Fibroblast of the conjunctiva (primary cell): ENCODE measurements at places on chromosomes 2 and 18.
A peak's percentile ranks its signal among the peaks of the same experiment; 100 is the strongest.

DNA sequence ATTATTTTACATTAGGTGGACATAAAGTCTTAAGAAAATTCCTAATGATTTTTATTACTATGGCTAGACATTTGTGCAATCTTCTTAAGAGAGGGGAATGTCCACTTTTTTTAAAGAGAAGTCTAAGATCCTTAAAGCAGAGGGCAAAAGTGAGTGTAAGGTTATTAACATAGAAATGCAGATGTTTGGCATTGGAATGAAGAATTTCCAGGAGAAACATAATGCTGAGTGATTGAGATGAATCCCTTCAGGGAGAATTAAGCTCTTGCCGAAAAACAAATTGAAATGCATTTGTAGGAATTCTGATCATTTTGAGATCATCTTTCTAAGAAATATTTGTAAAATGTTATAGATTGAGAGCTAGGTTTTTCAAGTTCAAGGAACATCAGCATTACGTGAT lies 15.0 kb downstream of the FAM124B start:
- no peak for DNase-seq

DNA sequence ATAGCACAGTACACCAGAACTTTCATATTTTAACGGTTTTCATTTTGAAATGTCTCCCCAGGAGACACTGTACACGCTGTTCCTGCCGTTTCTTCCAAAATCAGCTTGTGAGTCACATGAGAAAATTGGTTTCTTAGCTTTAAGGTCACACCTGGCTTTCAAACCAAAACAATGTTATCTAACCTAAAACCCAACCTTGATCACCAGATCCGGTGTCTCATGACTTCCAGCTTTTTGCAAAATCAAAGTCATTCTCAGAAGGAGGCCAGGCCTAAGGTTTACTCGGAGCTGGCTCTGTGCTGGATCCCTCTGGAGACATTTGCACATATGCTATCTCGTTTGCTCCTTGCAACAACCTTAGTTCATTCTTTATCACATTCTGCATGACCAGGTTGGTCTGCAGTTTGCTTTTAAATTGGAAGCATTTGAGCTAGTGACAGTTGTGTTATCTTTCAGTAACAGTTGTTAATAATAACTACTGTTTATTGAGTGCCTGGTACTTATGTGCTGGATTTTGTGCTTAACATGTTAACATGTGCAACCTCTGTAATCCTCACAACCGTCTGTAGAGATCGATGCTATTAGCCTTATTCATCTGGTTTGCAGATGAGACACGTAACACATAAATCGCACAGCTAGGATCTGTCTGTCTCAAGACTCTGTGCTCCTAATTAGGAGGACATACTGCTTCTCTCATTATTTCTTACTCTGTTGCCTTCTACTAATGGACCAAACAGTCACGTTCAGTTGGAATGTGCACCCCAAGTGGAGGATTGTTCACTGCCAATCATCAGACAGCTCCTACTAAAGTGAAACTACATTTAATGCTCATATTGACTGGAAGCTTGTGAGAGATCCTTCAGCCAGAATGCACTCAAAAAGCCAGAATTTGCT lies 105.5 kb downstream of the RNF144A start:
- no peak for DNase-seq

DNA sequence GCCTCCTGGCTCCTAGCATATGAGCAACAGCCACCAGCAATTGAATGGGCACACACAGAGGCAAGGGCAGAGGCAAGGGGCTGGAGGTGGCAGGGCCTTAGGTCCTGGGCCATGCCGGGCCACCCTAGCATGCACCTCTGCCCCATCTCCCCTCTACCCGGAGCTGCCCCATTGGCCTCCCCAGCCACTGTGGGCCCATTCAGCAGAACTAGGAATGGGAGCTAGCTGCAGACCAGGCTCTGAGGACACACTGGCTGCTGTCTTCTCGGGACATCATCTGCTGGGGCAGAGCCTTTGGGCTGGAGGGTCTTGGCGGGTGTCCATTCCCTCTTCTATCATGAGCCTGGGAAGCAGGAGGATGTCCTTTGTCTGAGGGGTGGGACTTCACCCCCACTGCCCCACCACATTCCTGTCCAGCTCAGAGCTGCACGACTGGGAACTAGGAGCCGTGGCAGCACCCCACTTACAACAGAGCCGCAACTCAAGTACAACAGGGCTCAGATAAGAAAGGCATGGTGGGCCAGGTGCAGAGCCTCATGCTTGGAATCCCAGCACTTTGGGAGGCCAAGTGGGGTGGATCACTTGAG lies 800 bp downstream of the VIL1 start:
- no peak for DNase-seq

DNA sequence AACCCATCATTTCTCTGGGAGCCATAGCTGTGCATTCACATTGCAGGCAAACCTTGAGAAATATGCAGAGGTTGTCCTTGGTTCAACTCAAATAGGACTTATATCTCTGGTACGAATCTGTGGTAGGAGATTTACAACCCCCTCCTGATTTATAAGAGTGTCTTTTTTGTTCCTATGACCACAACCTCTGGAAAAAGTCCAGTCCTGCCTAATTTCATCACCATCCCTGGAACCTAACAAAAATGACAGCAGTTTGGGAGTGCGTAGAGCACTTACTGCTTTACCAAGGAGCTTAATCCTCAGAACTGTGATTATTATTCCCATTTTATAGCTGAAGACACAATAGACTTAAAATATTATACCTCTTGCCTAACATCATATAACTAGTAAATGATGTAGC lies 66.5 kb downstream of the VWC2L start:
- no peak for DNase-seq

GRCh38 chr18:74152270-74152669 lies 3.9 kb downstream of the TIMM21 start:
- DNase-seq = no peak

DNA sequence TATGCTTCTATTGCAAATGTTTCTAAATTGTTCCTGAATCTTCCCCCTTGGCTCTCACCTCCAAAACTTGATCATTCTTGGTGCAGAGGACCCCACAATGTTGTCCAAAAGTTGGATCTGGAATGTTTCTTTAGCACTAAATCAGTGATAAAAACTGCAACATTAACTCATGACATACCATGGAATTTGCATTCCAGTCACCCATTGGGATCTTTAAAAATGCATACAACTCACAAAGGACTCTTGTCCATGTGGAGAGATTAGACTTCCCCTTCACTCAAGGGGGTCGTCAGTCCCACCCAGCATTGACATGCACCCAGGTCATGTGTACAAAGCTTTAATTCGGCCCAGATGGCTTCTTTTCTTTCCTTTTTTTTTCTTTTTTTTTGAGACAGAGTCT lies 169.3 kb downstream of the SETBP1 start:
- no peak for DNase-seq

- DNase-seq = no peak
Measured at GRCh38 chr2:53268086-53268485, 499.5 kb upstream of the CHAC2 start.

DNA sequence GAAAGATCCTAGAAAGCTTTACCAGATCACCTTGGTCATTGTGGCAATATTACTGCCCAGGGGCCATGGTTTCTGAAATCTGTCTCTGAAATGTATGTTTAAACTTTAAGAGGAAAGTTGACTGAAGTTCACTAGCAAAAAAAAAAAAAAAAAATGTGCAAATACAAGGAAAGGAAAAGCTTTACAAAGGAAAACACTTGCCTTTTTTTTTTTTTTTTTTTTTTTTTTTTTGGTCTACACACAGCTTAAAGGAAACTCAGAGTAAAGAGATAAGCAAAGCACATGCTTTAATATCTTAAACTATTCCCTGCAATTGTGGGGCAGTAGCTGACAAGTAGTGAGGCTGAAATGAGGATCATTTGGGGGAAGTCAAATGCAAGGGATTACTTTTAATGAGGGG lies 174.2 kb upstream of the EPAS1 start:
- DNase-seq = no peak

DNA sequence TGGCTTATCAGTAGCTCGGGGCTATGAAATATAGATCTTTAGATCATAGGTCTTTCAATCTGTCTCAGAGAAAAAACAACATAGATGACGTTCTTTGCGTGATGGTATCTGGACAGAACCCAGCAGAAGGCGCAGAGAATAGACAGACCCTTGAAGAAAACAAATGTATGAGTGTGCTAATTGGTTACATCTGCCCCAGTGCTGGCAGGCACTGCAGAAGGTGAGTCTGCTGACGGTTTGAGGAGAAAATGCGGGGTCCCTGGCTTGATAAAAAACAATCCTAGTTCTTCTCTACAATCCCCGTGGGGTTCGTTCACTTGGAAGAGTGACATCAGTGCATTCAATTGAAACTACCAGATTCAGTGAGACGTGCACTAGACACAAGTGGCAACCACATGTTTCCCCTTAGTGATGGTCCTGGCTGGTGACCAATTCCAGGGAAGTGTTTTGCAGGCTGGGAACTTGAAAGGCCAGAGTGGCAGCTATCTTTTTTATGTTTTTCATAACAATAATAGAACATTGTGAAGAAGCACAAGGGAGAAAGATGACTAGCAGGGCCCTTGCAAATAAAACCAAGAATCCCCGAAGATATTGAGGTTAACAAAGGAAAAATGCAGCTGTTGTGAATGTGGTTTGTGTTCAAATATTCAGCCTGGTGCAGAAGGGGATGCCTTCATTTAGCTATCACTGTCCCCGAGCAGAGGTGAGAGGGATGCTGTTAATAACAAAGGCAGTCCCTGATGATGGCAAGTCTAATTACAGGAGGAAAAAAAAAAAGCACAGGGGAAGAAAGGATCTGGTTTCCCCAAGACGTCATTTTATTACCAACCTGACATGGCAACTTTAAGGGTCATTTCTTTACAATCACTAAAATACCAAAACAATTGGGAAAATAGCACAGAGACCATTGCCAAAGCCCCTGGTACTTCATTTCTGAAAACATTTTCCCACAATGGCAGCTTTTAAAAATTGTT lies 337.6 kb upstream of the FIGN start:
- no peak for DNase-seq

DNA sequence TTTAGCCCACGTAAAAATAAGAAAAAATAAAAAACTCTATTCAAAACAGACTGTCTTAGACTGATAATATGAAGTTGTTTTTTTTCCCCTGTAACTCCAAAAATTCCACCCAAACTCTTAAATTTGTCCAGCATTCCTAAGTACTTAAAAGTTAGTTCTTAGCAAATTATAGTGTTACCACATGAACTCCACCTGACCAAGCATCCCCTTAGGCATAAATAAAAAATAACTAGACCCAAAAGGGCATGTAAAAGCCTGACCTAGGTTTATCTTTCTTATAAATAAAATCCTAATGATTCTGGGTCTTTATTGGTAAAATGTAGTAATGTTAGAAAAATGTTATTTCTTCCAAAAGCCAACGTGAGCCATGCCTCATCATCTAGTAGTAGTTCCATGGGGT lies 54.3 kb downstream of the TTC21B start:
- no peak for DNase-seq

- no peak for DNase-seq
Measured at GRCh38 chr2:122156176-122156890, 400.9 kb downstream of the TSN start.

DNA sequence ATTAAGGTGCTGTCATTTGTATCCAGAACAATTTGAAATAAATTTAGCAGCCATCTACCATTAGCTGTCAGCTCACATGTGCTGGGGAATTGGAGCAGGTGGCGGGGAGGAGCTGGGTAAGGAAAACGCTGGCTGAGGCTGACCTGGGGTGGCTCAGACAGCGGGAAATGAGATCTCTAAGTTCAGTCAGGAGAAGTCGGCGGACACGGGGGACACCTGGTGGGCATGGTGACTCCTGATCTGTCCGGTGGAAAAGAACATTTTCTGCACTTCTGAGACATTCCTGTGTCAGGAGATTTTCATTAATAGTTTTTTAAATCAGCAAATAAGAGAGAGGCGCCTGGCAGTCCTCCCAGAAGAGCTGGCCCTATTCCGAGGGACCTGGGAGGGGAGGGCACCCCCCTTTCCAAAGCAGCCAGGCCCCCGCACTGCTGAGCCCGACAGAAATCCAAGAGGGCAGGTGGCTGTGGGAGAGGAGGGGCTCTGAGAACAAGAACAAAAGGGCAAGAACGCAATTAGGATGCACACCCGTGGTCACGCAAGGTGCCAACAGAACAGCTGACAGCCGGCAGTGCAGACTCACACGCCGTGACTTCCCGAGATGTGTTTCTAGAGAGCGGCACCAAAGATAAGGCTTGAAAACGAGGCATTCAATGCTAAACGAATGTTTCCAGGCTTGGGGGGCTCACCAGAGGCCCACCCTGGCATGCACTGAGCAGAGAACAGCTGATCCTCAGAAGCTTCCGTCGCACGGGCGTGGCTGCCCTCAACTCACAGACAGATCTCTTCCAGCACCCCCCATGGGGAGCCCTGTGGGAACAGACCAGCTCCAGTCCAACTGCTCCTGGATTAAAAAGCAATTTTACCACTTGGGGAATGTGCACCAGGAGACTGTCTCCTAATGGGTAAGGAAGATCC lies 26.4 kb downstream of the SLC66A2 start:
- no peak for DNase-seq

GRCh38 chr2:20049637-20050036 lies 1.8 kb downstream of the LAPTM4A start:
- no peak for DNase-seq

- DNase-seq = peak; percentile 53
Measured at GRCh38 chr2:220687231-220687843, 884.8 kb downstream of the EPHA4 start.

DNA sequence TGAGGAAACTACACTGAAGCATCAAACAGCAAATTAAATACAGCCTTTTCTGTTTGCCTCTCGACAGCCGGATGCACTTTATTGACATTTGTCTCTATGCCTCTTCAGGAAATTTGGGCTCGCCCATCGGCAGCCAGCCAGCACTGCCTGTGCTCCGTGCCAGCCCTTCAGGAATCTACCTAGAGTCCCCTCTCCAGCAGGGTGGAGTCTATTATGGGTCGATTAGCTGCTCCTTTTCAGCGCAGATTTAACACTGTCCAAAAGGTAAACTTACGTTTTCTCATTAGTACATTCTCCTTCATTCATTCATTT lies 91.5 kb downstream of the MYCN start:
- DNase-seq = no peak

DNA sequence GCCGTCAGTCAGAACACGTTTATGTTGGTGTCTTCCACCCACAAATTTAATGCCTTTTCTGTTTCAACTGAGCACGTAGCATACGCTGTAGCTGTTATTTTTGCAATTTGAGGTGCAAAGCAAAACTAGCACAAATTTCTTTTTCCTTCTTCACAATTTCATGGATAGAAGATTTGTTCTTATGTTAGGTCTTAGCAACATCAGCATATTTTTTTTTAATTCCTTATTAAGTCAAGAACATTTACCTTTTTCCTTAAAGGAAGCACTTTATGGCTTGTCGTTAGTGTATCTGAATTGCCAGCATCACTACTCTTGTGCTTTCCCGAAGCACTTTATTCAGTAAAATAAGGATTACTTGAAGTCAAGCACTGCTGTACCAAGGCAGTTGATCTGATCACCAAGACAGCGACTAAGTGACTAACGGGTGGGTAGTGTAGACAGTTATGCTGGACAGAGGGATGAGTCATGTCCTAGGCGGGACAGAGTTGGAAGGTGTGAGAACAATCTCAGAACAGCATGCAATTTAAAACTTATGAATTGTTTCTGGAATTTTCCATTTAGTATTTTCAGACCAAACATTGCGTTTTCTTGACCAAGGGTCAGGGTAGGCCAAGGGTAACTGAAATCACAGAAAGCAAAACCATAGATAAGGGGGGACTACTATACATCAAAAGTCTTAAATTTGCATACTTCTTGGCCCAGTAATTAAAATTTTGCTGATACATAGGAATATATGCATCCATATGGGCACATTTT lies 13.3 kb downstream of the BABAM2 start:
- no peak for DNase-seq
